ENCODE measurements at places on chromosomes 5 and 9. TPM values are rescaled to one million over a fixed set of nuclear protein-coding genes. Genes with fewer than 3 reads are reported as not detected.

SPINK13 gene
- total RNA-seq = not detected

HSDL2 gene
- total RNA-seq = 65.8 TPM

NUTM2G gene
- not detected for total RNA-seq

ADAMTSL1 gene
- total RNA-seq = 49.2 TPM

IL11RA gene
- 6.9 TPM for total RNA-seq

NTRK2 gene
- total RNA-seq = under 0.01 TPM

PDGFRB gene
- total RNA-seq = 108 TPM

EGFLAM gene
- 1.1 TPM for total RNA-seq

GPR21 gene
- total RNA-seq = 0.28 TPM

THBS4 gene
- 0.83 TPM for total RNA-seq

HMGCS1 gene
- total RNA-seq = 30.6 TPM

COL15A1 gene
- total RNA-seq = 1.9 TPM

FAT2 gene
- total RNA-seq = under 0.01 TPM

TXNDC8 gene
- not detected for total RNA-seq

LECT2 gene
- not detected for total RNA-seq

SLC36A2 gene
- not detected for total RNA-seq

WDR31 gene
- total RNA-seq = 0.28 TPM

EIF4EBP3 gene
- total RNA-seq = 0.36 TPM

MYOZ3 gene
- under 0.01 TPM for total RNA-seq

SPINK6 gene
- total RNA-seq = not detected

SPINK4 gene
- total RNA-seq = not detected

PCDHB5 gene
- 0.28 TPM for total RNA-seq

ACOT12 gene
- not detected for total RNA-seq

LSM11 gene
- 3.9 TPM for total RNA-seq

NME5 gene
- under 0.01 TPM for total RNA-seq

Data from IMR-90 (cell line).